ENCODE measurements at places on chromosomes 1 and 21.

- DNase-seq, result no peak
Measured at GRCh38 chr1:1889847-1890505, 911 bp downstream of the GNB1 start.

DNA sequence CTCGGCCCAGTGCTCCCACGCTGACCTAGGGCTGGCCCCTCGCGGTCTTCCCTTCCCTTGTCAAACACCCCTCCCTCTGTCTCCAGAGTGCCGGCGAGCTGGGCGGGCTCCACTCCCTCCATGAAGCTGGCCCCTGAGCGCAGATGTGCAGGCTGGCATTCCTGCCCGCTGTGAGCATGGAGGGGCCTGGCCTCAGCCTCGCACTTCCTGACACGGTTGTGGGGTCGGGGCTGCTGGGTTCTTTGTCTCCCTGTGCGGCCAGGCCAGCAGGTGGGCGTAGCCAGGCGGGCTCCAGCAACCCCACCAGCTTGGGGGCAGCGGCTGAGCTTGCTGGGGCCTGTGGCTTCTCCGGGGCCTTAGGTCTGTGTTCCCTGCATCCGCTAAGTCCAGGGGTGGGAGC lies 14.2 kb upstream of the PEX10 start:
- DNase-seq, result no peak

DNA sequence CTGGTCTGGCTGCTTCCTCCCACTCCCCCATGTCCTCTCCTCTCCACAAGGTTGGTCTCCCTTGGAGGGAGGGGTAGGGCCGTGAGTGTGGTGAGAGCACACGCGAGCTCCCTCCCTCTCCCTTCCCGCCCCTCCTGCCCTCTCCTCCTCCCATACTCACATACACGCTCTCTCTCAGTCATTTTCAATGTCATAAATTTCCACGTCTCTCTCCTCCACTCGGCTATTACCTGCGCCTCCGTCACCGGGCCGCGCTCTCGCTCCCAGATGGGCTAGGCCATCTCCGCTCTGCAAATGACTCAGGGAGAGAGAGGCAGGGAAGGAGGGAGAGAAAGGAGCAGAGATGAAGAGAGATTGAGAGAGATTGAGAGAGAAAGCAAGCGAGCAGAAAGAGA lies 36.7 kb upstream of the DMBX1 start:
- no peak for DNase-seq

DNA sequence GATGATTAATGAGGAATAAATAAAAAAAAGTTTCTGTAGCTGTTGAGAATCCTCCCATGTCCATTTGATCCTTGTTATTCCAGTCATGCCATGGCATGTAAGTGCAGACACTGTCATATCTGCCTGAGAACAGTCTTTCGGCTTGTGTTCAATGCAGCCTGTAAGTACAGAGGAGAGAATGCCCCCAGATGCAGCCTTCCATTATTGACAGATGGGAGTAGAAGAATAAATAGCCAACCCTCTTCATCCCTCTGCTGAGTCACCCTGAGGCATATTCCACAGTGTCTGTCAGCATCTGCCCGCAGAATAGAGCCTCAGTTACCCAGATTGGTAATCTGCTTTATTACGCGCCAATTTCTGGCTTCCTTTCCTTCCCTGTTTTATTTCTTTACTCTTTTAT lies 139.4 kb downstream of the LRRC7 start:
- DNase-seq, result no peak

DNA sequence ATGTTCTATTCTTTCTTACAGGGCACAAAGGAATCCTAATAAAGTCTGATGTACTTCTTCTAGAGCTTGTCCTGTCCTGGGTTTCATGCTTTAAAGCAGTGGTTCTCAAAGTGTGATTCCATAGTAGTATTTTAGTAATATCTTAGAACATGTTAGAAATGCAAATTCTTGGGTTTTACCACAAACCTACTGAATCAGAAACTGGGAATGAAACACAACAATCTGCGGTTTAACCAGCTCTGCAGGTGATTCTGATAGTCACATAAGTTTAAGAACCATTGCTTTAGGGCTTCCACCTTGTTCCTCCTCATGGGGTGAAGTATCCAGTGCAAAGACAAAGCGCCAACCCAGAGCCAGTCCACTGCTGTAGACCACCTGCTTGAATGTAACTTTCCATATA lies 41.1 kb downstream of the NGF start:
- DNase-seq, result no peak

DNA sequence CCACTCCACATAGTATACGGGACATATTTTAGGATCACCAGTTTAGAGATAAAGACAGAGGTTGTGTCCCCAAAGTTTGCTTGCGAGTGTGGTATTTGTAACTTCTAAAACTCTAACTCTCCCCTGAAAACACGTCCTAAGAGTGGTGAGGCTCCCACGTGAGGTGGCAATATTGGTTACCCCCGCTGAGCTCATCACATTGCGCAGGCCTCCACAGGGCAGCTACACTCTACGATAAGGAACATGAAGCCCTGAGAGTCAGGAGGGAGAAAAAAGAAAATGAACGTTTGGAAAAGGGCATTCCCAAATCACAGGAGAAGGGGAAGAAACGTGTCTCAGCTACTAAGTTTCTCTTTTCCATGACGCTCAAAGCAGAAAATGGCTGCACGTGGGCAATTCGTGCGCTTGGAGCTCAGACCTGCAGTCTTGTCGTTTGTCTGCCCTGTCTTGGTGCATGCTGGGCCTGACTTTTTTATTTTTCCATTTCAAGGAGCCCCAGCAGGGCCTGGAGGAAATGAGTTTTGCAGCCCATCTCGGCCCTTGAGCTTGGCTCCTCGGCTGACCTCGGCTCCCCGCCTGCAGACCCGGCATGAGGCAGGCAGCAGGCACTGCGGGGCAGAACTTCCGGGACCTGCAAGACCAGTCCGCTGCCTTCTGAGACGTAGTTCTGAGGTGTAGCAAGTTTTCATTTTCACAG lies 25.7 kb downstream of the ERG start:
- no peak for DNase-seq

- no peak for DNase-seq
Measured at GRCh38 chr1:209611771-209612570, 28.5 kb downstream of the CAMK1G start.

GRCh38 chr1:204928671-204929486 lies 58.2 kb downstream of the NFASC start:
- DNase-seq, result no peak

DNA sequence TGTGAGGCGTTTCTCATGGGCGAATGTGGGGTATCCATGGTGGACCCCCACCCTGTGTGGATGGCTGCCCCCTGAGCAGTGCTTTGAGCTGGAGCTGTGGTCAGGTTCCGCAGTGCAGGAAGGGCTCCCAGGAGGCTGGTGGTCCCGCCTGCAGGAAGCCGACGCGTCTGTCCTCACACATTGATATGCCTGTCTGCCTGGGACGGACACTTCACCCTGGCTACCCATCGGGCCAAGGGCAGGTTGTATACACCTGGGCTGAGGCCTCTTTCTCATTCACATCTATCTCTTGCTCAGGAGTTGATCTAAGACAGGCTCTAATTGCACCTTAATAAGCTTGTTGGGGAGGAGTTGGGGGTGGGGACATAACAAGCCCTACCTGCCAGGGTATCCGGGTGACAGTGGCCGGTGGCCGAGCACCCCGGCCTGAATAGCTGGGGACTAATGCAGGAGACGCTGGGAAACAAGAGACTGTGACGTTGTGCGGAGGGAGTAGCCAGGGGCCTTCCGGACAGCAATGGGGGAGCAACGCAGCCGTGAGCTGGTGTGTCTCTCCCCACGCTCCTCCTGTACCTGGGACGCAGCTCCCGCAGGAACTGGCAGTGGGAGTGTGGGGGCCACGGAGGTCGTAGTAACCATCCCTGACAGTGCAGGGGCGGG lies 21.7 kb downstream of the PDXK start:
- no peak for DNase-seq

- no peak for DNase-seq
Measured at GRCh38 chr1:66302815-66303214, 231.1 kb upstream of the SGIP1 start.

DNA sequence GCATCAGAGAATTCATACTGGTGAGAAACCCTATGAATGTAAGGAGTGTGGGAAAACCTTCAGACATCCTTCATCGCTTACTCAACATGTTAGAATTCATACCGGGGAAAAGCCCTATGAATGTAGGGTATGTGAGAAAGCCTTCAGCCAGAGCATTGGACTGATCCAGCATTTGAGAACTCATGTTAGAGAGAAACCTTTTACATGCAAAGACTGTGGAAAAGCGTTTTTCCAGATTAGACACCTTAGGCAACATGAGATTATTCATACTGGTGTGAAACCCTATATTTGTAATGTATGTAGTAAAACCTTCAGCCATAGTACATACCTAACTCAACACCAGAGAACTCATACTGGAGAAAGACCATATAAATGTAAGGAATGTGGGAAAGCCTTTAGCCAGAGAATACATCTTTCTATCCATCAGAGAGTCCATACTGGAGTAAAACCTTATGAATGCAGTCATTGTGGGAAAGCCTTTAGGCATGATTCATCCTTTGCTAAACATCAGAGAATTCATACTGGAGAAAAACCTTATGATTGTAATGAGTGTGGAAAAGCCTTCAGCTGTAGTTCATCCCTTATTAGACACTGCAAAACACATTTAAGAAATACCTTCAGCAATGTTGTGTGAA lies 12.8 kb downstream of the ZFP69B start:
- DNase-seq, result no peak

DNA sequence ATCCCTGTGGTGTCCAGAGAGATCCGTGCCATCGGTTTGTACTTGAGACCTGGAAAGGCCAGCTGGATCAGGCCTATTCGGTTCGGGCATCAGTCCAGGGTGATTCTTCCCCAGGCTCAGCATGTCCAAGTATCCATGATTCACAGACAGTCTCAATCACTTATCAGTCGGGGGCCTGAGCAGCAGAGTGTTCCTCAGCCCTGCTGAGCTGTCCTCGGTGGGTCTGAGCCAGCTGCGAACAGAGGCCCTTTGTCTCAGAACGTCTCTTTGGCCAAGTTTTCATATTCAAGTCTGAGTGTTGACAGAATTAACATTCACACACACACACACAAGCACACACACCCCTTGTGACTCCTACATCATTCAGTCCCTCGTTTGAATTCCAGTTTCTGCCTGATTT lies 33.4 kb upstream of the OSBPL9 start:
- DNase-seq, result no peak

DNA sequence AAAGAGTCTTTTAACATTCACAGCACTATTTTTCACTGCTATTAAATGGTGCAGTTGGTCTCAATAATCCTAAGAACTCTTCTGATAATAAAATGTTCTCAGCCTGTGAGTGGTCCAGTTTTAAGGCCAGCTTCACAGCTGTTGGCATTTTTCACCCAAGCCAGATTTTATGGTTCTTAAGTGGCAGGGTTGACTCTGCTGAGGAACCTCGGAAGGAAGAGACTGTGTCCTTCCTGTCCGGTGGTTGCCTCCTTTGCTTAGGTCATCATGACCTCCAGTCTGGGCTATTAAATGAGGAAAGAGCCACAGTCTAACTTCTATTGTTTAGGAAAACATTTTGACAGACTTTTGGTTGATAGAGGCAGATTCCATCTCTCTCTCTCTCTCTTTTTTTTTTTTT lies 112.5 kb upstream of the SERBP1 start:
- no peak for DNase-seq

GRCh38 chr1:7420470-7421100 lies 350.5 kb upstream of the VAMP3 start:
- DNase-seq, result no peak

DNA sequence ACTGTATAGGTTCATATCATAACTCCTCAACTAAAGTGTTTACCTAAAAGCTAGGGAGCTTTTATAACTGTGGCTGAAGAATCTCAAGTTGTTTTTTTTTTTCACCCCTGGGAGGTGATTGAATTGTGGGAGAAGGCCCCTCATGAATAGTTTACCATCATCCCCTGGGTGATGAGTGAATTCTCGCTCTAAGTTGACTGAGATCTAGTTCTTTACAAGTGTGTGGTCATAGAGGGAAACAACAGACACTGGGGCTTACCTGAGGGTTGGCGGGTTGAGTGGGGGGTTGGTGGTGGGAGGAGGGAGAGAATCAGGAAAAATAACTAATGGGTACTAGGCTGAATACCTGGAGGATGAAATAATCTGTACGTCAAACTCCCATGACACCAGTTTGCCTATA lies 7.9 kb upstream of the ZSCAN20 start:
- DNase-seq, result no peak

DNA sequence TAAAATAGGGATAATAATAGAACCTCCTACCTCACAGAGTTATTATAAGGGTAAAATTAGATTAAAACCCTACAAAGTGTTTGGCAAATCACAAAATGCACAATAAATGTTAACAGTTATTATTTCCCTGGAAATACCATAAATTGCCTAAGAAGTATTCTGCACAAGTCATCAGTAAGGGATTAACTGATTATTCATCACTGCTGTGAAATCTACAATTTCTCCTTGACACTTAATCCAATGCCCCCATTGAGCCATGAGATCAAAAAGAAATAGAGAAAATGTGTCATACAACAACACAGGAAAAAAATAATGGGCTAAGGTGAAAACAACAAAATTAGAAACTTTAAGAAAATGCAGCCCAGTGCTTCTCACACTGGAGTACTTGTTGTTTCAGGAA lies 6.7 kb upstream of the SEC16B start:
- no peak for DNase-seq

- no peak for DNase-seq
Measured at GRCh38 chr1:175158170-175158591, 34.4 kb downstream of the KIAA0040 start.

GRCh38 chr21:34129901-34130715 lies 56.7 kb downstream of the MRPS6 start:
- no peak for DNase-seq

- no peak for DNase-seq
Measured at GRCh38 chr1:203093754-203094410, 8.1 kb upstream of the MYOG start.

DNA sequence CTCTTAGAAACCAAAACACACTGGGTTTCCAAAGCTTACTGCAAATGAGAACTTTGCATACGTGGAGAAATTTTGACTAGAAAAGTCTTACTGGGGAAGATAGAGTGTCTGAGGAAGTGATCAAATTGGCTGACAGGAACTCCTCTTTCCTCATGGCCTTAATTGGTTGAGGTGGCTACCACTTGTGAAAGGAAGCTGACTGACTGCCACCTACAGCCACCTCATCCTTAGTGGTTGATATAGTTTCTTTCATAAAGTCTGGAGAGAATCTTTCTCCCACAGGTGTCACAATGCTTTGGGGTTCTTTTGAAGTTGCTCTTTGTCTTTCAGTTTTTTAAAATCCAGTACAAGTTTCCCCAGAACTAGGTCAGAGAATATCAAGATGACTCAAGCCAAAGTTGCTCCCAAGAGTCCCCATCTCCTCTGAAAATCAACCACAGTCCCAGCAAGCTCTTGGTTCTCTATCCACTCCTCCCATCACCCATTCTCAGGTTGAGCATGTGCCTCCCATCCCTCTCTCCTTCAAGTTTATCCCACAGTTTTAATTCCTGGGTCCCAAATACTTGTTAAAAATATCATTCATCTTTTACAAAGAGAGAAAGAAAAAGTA lies 43.3 kb downstream of the GPR88 start:
- DNase-seq, result no peak

DNA sequence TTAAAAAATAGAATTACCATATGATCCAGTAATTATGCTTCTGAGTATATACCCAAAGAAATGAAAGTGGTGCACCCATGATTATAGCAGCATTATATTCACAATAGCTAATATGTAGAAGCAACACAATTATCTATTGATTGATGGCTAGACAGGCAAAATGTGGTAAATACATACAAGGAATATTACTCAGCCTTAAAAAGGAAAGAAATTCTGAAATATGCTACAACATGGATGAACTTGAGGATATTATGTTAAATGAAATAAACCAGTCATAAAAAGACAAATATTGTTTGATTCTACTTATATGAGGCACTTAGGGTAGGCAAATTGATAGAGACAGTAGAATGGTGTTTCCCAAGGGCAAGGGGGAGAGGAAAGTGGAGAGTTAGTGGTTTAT lies 80.8 kb downstream of the MAP3K7CL start:
- no peak for DNase-seq

GRCh38 chr1:211942583-211942982 lies 92.8 kb downstream of the INTS7 start:
- no peak for DNase-seq
